ENCODE measurements at places on chromosomes 12 and 14.

DNA sequence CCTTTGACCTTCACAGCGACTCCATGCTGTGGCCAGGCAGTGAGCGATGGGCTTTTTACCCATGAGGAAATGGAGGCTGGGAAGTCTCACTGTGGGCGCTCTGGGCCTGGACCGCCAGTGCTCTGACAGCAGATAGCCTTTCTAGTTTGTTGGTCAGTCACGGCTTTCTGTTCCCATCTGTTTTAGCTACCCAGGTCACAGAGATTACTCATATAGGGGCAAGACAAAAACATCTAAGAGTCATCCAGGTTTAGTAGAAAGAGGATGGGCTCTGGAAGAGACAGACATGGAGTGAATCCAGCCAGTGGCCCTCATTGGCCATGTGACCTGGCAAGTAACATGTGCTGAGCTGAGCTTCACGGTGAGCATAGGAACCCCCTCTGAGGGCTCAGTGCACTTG, 68.6 kb downstream of the MARK3 start:
- no peak for DNase-seq

DNA sequence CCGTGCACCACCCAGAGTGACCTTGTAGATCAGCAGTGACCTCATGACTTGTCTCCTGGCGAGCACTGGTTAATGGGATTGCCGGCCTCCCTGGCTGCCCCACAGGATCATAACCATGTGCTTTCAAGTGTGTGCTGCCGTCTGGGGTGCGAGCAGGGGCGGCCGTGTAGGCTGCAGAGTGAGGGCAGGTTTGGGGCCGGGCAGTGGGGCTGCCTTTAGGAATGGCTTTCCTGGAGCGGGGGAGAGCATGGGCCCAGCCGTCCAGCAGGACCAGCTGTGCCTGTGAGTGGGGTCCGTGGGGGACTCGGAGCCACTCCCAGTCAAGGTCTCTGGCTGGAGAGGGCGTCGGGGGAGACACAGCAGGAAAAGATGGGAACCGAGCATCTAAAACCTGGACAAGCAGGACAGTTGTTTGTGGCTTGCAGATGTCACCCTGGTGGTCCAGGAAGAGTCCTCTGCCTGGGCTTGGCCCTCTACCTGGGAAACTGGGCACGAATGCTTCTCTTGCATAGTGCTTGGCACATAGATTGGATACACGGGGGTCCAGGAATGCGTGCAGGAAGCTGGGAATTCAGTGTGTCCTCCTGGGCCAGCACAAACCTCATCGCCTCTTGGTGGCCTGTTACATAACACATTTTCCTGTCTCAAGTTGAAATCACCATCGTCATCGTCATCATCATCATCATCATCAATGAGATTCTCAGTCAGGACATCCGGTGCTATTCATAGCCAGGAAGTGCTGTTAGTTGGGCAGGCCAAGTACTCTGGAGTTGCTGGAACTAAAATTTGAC, 96.0 kb downstream of the ADGRD1 start:
- no peak for DNase-seq

DNA sequence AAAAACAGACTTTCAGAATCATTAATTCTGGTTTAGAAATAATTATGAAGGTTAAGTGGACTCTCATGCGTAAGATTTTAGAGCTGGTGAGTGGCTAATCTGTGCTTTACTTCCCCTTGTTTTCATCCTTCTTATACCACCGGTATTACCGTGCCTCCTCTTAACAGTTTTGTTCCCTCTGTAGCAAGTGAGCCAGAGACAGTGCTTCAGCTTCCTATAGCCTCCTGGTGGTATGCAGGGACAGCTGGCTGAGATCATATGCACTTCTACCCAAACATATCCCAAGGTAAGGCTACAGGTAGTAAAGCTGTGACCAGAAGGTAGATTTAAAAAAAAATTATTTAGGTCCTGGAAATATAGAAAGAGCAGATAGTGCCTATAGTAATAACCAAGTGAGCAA, 55.2 kb downstream of the PDE3A start:
- no peak for DNase-seq

DNA sequence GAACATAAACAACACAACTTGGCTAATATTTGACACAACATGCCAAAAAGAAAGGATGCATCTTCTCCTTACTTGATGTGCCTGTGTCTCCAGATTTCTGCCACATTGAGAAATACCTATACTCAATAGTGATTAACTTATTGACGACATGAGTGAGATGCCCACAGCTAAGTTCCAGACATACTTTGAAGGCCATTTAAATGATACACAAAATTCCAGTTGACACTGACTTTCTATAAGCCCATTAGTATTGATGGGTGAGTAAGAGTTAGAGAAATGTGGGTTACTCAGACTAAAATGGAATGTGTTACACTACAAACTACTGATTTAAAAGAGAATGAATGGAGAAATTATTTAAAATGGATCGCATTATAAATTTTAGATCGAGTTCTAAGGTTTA, 838.2 kb upstream of the MGAT4C start:
- DNase-seq, result no peak

GRCh38 chr12:71950819-71951218, 12.2 kb downstream of the TPH2 start:
- no peak for DNase-seq

DNA sequence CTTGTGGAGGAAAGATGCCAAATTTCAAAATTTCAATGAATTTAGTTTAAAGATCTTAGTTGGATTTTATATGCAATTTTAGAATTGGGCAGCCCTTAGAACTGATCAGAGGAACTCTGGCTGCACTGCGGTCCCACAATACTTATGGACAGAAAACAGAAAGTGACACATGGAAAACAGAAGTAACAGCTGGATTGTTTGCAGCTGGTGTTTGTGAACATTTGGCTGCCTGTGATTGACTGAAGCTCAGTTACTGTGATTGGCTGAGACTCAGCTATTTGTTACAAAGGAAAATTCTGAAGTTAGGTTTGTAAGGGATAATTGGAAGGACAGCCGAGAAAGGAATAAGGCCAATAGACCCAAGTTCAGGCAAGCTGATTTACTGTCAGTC, 10.0 kb upstream of the KRT86 start:
- no peak for DNase-seq

- DNase-seq, result no peak
Measured at GRCh38 chr12:94721173-94721572, 70.8 kb upstream of the TMCC3 start.

GRCh38 chr12:63387771-63388170, 236.8 kb upstream of the AVPR1A start:
- no peak for DNase-seq

- DNase-seq, result no peak
Measured at GRCh38 chr14:45716572-45716971, 463.6 kb upstream of the MIS18BP1 start.

DNA sequence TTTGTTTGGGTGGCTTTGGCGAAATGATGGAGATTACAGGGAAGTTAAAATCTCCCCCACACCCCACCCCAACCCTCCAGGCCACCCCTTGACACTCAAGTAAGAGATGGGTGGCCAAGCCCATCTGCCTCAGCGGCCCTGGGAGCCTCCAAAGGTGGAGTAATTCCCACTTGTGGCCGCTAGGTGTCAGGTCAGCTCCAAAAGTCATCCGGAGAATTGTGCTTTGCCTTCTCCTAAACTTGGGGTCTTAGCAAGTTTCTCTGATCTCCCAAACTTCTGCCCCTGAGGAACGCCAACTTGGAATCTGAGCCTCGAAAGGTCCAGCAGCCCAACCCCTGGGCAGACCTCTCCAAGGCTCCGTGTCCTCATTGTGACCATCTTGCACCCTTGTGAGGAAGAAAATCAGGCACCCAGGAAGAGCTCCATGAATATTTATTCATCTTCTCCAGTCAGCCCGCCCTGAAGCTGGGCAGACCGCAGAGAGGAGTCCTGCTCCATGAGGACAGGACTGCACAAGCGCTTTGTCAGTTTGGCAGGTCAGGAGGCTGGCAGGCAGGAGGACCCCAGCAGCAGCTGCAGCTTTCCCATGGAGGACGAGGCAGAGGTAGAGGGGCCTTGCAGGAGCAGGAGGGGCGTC, 46.7 kb downstream of the LRRC74A start:
- peak; percentile 43 for DNase-seq

- no peak for DNase-seq
Measured at GRCh38 chr12:92550254-92550653, 152.5 kb upstream of the PLEKHG7 start.

GRCh38 chr14:103354141-103354540, 20.1 kb downstream of the EIF5 start:
- DNase-seq, result no peak

DNA sequence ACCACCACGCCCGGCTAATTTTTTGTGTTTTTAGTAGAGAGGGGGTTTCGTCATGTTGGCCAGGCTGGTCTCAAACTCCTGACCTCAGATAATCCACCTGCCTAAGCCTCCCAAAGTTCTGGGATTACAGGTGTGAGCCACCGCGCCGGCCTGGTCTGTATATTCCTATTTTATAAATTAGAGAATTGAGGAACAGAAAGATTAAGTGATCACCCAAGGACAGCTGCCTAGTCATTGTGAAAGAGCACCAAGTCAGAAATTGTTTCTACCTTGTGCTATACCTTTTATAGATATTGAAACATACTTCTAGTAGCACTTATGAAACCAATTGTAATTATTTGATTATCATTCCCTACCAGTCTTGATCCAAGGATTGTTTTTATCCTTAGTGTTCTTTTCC, 1.9 kb downstream of the KNTC1 start:
- no peak for DNase-seq

- DNase-seq, result no peak
Measured at GRCh38 chr12:32419520-32419960, 20.2 kb downstream of the FGD4 start.

DNA sequence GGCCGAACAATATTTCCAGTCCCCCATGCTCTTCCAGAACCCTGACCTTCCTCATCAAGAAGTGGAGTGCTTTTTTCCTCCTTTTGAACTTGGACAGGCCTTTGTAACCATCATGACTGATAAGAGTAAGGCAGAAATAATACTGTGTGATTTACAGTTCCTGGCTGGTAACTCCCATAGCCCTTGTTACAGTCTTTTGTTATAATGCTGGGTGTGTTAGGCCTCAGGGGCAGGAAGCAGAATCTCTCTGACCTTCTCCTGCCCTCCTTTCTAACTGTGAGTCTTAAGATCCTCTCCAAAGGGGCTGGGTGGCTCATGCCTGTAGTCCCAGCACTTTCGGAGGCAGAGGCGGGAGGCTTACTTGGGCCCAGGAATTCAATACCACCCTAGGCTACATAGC, 59.5 kb downstream of the BCAT1 start:
- no peak for DNase-seq

- no peak for DNase-seq
Measured at GRCh38 chr14:41146391-41146790, 460.3 kb upstream of the LRFN5 start.

DNA sequence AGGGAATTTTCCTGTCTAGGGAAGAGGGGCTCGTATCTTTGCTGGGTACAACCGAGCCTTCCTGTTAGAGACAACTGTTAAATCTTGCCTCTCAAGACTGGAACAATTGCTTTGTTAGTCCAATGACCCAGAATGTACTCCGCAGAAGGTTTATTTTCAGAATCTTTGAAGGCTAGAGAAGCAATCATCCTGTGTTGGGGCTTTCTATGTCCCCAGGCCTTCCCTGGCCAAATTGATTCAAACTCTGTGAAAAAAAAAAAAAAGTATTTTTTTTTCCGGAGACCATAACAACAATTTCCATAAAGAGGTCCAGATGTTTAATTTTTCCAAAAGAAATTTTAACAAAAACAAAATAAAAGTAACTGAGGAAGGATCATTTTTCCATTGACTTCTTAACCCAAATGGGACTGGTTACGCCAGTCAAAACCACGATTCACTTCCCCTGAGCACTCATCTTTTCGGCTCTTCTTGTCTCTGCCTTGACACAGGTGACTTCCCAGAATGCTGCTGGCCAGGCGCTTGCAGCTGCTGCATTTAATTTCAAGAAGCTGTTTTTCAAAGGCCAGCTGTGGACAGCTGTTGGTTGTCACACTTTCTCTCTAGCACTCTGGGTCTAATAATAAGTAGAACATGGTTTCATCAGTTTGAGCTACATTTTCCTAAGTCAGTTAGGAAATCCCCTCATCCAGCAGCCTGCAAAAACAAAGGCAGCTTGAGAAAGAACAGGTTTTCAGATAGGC, 81.6 kb upstream of the MANSC4 start:
- no peak for DNase-seq
